NCI-H187 treated with DMSO at 0.1 percent for 48 hours (cell line): ENCODE measurements at places on chromosomes 6 and 20.

GRCh38 chr6:26475823-26476729 lies 18.3 kb downstream of the BTN2A1 start:
- no peak for DNase-seq

- DNase-seq = no peak
Measured at GRCh38 chr20:24063100-24063499, 74.5 kb upstream of the GGTLC1 start.

GRCh38 chr6:32946893-32947292 lies 6.0 kb downstream of the HLA-DMA start:
- no peak for DNase-seq

GRCh38 chr6:104644848-104645247 lies 214.9 kb downstream of the HACE1 start:
- DNase-seq = no peak

DNA sequence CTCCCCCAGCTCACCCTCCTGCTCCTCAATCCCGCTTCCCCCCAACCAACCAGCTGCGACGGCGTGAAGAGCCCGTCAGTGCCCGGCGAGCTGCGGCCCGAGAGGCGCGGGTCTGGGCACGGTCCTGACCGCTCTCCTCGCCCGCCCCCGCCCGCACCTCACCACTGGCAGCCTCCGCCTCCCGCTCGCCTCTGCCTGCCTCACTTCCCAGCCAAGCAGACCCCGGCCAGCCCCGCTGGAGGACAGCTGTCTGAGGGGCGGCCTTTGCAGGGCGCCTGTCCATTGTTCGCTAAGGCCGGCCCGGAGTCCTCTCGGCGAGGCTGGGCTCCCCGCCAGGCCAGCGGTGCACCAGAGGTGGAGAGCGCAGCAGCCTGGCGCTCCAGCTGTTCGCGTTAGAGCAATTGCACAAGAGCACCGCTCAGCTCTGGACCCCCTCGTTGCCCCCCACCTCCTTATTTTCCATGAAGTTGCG lies 1.3 kb downstream of the SOBP start:
- DNase-seq = no peak

DNA sequence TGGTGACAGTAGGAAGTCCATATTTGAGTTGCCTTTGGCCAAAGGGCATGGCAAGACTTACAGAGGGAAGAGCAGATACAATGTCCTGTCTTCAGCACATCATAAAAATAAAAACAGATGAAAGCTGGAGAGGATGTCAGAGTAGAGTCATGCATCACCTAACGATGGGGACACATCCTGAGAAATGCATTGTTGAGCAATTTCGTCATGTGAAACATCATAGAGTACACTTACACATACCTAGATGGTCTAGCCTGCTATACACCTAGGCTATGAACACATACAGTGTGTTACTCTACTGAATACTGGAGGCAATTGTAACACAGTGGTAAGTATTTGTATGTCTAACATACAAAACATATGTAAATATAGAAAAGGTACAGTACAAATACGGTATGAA lies 75.6 kb downstream of the VEGFA start:
- DNase-seq = no peak

- DNase-seq = no peak
Measured at GRCh38 chr20:24918579-24919566, 30.2 kb upstream of the CST7 start.

DNA sequence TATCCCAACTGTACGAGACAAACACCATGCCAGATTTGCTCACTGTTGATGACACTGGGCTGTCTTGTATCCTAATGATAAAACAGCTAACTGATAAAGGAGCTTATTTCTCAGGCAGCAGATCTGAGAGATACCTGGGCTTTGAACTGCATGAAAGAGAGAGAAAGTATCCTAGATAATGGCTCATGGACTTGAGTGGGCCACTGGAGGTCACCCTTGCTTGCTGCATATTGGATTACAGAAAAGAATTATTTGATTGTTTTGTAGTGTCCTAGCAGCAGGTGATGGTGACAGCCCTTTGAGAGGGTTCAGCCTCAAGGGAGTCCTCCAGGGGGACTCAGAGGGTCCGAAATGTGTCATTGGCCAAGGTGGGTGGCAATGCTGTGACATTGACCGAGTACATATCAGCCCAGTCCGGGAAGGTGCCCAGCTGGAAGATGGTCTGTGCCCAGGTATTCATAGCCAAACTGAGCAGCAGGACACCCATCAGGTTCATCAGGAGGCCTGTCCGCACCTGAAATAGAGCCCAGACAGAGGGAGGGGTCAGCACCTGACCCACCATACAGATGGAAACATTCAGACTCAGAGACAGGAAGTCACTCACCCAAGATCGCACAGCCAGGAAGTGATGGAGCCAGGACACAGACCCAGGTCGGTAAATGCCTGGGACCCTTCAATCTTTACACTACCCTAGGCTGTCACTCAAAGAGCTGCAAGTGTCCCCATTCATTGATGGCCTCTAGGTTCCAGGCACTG lies 9.4 kb upstream of the OCSTAMP start:
- no peak for DNase-seq

- DNase-seq = no peak
Measured at GRCh38 chr6:150485161-150485958, 114.3 kb upstream of the PLEKHG1 start.

DNA sequence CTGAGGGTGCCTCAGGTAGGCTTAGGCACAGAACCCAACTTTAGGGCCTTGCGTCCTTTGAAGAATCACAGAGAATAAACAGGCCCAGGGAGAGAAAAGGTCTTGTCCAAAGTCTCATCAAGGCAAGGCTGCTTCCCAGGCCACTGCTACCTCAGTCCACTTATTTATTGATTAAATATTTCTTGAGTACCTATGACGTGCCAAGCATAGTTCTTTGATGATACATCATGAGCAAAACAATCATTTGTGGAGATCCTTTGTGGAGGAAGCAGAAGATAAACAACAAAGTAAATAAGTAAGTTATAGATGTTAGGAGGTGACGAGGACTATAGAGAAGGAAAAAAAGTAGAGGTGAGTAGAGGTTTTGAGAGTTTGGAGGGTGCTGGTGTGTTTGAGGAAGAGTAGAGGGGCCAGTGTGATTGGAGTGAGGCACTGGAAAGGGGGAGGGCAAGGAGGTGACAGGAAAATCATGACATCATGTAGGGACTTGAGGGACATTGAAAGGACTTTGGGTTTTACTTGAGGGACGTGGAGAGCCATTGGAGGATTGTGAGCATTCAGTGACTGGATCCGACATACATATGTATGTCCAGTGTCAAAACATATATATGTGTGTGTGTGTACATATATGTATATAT lies 14.1 kb upstream of the CHMP4B start:
- DNase-seq = no peak

DNA sequence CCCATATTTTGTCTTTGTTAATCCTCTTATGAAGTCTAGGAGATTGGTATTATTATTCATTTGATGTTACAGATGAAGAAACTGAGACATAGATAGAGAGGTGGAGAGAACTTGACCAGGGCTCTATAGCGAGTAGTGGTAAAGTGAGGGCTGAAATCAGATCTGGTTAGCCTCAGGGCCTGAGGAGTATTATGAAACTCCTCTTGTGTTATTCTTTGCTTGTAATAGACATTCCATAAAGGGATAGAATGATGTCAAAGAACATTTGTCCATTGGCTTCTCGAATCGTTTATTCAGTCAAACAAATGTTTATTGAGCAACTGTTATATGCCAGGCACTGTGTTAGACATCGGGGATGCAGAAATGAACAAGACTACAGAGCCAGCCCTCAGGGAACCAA lies at the start of gene IL22RA2:
Gene IL22RA2 (minus strand): TSS at position 144 of the 400 bp plus-strand sequence. CDS start 11,895 bp downstream, outside the sequence.
- no peak for DNase-seq

- no peak for DNase-seq
Measured at GRCh38 chr20:54345301-54345724, 130.1 kb upstream of the DOK5 start.

DNA sequence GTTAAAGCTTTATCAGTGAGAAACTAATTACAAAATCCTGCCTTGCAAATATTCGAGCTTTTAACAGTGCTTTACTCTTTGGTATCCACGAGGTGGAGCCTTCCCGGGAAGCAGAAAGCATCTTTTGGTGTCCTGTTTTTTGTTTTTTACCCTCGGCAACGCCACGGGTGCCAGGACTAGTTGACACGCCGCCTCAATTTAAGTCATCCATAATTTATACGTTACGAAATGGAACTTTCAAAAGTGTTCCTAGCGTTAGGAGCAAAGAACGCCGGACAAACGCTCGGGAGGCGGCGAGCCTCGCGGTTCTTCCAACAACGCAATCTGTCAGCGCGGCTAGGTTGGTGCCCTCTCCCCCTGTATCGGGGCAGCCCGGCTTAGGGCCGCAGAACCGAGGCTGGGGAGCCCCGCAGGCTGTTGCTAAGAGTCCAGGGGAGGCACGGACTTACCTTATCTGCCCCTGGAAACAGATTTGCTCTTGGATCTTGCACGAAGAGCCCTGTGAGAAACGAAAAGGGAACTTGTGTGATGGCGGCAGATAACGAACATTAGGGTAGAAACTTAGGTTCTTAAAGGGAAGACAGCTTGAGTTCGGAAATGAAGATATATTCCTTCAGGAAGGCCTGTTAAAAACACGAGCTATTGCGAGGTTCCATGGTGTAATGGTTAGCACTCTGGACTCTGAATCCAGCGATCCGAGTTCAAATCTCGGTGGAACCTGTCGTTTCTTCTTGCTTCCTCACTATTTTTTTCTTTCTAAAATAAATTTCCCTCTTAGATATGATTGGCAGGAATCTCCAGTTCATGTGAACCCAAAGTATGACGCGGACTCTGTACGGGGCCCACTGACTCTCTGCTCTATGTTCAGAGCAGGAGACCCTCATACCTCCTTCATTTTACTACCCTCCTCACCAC lies 46.2 kb upstream of the ZNF184 start:
- no peak for DNase-seq

DNA sequence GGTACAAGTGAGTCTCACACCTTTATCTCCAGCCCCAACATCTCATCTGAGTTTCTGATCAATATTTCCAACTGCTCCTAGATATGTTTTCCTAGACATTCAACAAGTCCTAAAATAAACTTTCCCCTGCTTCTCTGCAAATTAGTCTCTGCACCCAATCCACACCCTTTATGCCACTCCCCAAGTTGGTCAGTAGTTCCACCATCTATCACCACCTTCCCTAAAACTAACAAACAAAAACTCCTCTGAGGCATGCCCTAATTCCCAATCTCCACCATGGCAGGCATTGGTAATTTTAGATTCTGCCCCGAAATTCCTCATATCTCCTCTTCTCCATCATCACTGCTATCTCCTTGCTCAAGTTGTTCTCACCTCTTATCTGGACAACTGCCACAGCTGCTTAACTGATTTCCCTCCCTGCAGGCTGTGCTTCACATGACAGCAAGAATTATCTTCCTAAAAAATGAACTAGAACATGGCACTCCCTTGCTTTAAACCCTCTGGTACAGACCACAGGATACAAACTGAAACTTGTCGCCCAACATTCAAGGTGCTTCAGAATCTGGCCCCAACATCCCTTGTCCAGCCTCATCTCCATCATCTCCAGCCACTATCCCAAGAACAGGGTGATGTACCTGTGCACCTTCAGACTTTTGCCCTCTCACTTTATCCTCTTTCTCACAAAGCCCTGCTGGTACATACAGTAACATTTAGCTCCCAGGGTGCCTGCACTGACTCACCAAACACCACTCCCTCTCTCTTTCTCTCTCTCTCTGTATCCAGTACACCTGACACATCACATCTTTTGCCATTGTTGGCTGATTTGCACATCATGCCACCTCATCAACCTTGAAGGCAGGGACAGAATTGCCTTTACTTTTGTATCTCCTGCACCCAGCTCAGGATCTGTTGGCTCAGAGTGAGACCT lies 55.5 kb downstream of the ZHX3 start:
- DNase-seq = no peak

GRCh38 chr6:56953597-56954402 lies 1.1 kb upstream of the BEND6 start:
- no peak for DNase-seq

GRCh38 chr20:56391037-56391436 lies 978 bp downstream of the AURKA start:
- DNase-seq = no peak
